Activated CD4-positive, alpha-beta memory T cell treated with anti-CD3 and anti-CD28 coated beads for 36 hours (primary cell): ENCODE measurements at places on chromosomes 6 and 20.

DNA sequence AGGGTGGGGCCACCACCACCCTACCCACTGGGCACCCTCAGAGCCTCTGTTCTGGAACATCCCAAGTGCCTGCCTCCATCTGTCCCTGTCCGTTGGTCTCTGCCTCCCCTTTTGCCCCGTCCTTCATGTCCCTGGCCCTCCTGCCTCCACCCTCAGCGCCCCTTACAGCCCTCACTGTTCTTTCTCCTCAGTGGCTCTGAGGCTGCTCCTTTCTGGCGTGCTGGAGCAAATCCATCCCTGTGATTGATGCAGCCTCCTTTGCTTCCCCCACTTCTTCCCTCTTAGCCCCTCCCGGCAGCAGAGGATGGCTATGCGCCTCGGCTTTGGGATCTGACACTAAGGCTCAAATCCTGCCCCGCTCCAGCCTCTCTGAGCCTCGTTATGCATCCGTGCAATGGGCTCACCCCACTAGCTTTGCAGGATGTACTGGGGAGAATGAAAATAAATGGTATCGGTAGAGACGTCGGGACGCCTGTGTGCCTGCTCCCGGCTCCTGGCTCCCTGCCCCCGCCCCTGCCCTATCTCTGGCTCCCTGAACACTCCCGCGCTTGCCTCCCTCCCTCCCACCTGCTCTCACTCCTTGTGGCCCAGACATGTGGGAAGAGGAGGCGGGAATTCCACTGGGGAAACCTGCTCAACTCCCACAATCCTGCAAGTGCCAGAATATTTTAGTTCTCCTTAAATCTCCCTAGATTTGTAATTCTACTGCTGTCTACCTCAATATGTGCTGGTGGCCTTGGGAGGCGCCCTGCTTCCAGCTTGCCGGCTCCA lies 13.1 kb downstream of the VSTM2L start:
- DNase-seq = no peak

- peak; percentile 72 for DNase-seq
These were observed 58.4 kb downstream of the GJA10 start for GRCh38 chr6:89952686-89953085.

DNA sequence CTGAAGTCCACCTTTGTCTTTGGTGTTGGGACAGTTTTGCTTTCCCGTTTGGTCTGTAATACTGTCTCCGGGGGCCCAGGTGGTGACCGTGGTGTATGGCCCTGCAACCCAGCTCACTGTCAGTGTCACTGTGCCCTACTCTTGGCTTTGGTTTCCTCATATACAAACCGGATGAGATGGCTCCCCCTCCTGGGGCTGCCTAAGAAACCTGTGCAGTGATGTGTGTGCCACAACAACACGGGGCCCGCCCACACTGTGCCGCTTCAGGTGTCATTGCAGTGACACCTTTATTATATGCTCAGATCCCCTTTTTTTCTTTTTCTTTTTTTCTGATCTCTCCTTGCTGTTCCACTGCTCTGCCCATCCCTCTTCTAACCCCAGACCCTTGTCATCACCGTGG lies 73.9 kb downstream of the RAMACL start:
- DNase-seq = peak; percentile 70

GRCh38 chr20:7853493-7853892 lies 86.8 kb downstream of the HAO1 start:
- no peak for DNase-seq

GRCh38 chr6:3789896-3790558 lies 38.5 kb upstream of the PXDC1 start:
- no peak for DNase-seq

- no peak for DNase-seq
These were observed 45.0 kb downstream of the IYD start for GRCh38 chr6:150413781-150414281.

- no peak for DNase-seq
These were observed 15.8 kb downstream of the IL22RA2 start for GRCh38 chr6:137157601-137158000.

GRCh38 chr6:168238159-168238909 lies 81.2 kb downstream of the DACT2 start:
- no peak for DNase-seq

GRCh38 chr6:136161950-136162349 lies 88.2 kb downstream of the MTFR2 start:
- DNase-seq = no peak

GRCh38 chr6:4320860-4321259 lies 185.5 kb upstream of the ECI2 start:
- no peak for DNase-seq

- no peak for DNase-seq
These were observed 38.3 kb downstream of the HNF4A start for GRCh38 chr20:44393608-44394451.

GRCh38 chr20:63977739-63978276 lies 1.6 kb downstream of the SAMD10 start:
- DNase-seq = peak; percentile 79

DNA sequence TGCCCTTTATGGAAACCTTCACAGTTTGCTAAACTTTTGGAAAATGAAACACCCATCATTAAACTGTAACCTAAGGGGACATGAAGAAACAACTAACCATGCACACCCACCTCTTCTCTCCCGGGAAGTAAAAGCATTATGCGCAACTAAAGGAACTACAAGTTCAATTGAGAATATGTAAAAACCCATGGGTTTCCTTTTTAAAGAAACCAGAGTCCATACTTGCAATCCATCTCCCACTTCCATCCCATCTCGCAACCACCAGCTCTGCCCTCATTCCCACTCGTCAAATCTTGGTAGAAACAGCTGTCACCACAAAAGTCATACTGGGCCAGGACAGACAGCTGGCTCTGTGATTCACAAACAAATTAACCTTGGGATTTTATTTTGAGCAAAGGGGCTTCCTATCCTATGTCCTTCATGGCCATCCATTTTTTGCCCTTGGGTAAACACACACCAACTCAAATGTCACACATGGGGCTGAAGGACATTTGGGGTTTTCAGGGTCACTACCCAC lies 81.5 kb downstream of the HAO1 start:
- DNase-seq = no peak

DNA sequence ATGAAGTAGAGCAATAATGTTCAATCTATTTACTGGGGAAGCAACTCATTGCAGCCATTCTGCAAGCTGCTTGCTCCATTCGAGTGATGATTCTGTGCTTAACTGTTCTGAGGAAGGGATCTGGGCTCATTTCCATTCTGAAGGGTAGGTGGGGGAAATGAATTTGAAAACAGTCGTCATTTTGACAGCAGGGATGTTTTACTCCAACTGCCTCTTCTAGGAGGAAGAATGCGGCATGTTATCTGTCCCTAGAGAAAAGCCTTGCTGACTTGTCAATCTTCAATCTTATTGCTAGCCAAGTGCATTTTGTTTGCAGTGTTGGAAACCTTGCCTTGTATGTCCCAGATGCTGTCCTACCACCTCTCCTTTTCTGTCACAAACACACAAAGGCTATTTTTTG lies 105.9 kb downstream of the PRDM13 start:
- DNase-seq = no peak

GRCh38 chr6:43699564-43700186 lies 12.1 kb upstream of the MRPS18A start:
- no peak for DNase-seq

DNA sequence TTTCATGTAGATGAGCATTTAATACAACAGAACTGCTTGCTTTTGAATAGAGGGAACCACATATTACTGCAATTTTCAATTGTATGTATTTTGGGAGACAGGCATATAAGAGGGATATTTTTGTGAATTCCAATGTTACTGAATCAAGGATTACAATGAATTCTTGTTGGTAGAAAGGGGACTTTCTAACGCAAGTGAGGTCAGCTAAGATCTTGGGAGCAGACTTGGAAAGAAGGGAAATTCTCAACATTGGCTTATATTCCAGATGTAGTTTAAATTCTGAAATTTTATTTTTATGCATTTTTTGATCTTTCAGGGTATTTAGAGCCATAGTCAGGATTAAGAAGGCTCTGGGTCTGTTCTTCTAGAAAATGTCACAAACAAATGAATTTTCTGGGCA lies 43.3 kb upstream of the CTAGE9 start:
- no peak for DNase-seq

DNA sequence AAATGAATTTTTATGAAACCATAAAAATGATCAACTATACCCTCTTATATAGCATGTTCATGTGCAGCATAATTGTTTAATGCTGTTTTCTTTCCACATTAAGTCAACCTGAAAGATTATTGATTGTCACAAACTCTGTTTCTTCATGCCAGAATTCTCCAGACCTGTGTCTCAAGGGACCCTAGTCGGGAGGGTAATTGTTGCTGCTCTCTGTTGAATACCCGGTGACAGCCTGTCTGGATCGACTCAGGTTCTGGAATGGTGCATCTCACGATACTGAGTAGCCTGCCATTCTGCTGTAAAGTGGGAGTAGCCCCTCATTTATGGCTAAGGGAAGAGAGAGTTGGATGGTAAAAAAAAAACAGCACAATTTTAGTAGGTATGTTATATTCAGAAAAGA lies 449.9 kb upstream of the SOX4 start:
- DNase-seq = no peak

- no peak for DNase-seq
These were observed 1021.6 kb upstream of the MAP3K7 start for GRCh38 chr6:91608428-91608827.

- DNase-seq = no peak
These were observed 128.9 kb downstream of the TMEM200A start for GRCh38 chr6:130494729-130495128.

GRCh38 chr6:41439524-41440418 lies 104.4 kb downstream of the NCR2 start:
- peak; percentile 39 for DNase-seq

- DNase-seq = no peak
These were observed 24.1 kb upstream of the BPIFA3 start for GRCh38 chr20:33192912-33193501.

- no peak for DNase-seq
These were observed 301.8 kb downstream of the BTBD9 start for GRCh38 chr6:38337819-38338465.

- DNase-seq = no peak
These were observed 109.2 kb upstream of the MYL9 start for GRCh38 chr20:36432096-36432495.

GRCh38 chr6:132607544-132608233 lies 16.4 kb downstream of the TAAR2 start:
- DNase-seq = no peak

DNA sequence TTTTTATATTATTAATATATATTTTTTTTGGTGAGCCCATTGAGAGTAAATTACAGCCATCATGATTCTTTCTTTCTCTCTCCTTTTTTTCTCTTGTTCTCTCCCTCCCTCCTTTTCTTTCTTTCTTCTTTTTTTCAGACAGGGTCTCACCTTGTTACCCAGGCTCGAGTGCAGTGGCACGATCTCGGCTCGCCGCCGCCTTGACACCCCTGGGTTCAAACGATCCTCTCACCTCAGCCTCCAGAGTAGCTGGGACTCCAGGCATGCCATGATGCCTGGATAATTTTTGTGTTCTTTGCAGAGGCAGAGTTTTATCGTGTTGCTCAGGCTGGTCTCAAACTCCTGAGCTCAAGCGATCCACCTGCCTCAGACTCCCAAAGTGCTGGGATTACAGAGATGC lies 1.6 kb downstream of the CCDC170 start:
- DNase-seq = no peak

- DNase-seq = no peak
These were observed 370.1 kb downstream of the ADGRB3 start for GRCh38 chr6:69005199-69005598.

GRCh38 chr6:82204020-82204419 lies 43.5 kb downstream of the IBTK start:
- no peak for DNase-seq

DNA sequence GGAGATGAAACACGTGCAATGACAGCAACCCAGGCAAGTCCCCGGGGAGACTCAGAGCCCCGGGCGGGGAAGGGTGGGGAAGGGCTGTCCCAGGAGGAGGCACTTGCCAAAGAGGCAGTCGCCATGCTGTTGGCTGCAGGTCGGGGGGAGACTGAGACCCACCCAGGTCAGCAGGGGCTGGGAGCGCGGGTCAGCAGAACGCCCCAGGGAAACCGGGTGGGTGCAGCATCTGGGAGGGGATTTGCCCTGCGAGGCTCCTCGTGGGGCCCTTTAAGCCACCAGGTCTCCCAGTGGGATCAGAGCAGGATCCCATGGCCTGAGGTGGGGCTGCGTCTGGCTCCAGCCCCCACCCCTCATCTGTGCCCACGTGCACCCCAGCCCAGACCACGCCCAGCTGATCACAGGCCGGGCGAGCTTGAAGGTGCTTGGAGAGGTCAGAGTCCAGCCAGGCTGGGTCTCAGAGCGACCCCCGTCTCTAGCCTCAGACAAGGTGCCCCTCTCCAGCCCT lies 65.5 kb downstream of the YTHDF1 start:
- DNase-seq = no peak

- DNase-seq = peak; percentile 4
These were observed 34.5 kb downstream of the PLCG1 start for GRCh38 chr20:41171736-41172295.
